ENCODE measurements at places on chromosomes 12 and 14.
A peak's percentile ranks its signal among the peaks of the same experiment; 100 is the strongest.

GRCh38 chr12:31663576-31663975 is 4.1 kb downstream of the ETFBKMT start:
- no peak for DNase-seq

DNA sequence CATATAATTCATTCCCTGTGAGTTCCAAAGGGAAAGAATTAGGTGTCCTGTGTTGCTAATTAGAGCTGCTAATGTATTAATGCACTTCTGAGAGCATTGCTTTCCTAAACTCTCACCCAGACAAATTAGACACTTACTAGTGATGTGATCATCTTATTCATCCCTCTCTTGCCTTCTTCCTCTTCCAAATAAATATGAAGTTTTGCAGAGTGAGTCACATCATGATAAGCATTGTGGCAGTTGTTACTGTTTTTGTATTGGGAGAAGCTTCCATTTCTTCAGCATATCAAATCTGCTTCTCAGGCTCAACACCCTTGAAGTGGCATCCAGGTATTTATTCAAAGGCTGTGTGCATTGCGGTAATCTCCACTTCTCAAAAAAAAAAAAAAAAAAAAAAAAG is 37.3 kb upstream of the E2F7 start:
- DNase-seq, result no peak

- DNase-seq, result no peak
Observed at GRCh38 chr12:100991102-100991501, 196.5 kb downstream of the ANO4 start.

DNA sequence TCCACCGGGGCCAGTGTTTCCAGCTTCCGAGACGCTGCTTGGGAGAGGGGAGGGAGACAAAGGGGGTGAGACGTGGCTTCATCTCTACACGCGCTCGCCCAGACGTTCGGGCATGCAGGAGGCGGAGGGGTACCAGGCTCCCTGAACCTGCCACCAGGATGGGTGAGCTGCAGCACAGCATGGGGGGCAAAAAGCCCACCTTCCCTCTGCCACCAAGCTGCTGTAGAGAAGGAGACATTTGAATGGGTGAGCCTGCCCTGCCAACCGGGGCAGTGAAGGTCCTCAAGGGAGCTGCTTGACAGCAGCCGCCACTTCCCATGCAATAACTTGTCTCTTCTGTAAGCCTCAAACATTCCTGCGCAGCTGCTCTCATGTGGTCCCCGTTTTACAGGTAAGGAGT is 78.4 kb upstream of the DICER1 start:
- no peak for DNase-seq

DNA sequence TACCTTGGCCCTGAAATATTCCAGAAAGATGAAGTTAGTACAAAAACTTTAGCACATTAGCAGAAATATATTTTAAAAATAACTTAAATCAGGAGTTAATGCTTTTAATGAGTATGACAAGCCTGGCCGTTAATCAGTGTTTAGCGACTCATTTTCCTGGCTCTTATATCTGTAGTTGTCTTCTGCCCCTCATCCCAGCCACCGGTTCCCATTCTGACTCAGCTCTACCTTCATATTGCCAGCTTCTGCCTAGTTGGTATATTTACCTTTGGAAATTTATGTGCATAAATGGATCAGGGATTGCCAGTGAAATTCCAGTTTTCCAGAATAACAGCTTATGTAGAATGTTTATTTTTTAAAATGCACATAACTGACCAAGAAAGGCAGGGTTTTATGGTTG is 79.9 kb downstream of the ERGIC2 start:
- DNase-seq, result no peak

GRCh38 chr14:81125536-81125935 is 95.2 kb downstream of the GTF2A1 start:
- no peak for DNase-seq

DNA sequence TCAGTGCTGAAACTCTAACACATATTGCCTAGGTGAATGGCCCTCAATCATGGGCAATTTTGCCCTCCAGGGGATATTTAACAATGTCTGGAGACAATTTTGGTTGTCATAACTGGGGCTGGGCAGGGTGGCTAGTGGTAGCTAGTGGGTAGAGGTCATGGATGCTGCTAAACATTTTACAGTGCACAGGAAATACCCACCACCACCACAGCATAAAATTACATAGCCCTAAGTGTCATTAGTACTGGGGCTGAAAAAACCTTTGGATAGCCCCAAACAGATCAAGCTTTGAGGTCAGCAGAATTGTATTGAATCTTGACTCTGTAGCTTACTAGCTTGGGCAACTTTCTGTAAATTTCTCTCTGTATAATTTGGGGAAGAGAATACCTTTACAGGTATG is 758.0 kb downstream of the BCL11B start:
- no peak for DNase-seq

DNA sequence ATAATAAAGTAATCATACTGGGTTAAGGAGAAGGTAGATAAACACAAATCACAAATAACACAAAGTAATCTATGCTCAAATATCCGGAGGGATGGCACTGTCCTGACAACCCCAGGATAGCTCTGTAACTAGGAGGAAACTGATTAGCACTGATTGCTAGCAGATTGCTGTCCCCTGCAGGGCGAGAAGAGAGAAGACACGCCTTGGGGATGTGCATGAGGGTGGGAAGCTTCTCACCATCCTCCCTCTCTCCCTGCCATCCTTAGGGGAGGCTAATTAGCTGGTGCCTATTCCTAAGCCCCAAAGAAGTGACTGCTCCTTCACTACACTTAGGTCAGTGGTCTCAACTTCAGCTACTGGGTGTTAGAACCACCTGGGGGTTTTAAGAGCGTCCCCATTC is 27.0 kb upstream of the TMEM260 start:
- DNase-seq, result no peak

DNA sequence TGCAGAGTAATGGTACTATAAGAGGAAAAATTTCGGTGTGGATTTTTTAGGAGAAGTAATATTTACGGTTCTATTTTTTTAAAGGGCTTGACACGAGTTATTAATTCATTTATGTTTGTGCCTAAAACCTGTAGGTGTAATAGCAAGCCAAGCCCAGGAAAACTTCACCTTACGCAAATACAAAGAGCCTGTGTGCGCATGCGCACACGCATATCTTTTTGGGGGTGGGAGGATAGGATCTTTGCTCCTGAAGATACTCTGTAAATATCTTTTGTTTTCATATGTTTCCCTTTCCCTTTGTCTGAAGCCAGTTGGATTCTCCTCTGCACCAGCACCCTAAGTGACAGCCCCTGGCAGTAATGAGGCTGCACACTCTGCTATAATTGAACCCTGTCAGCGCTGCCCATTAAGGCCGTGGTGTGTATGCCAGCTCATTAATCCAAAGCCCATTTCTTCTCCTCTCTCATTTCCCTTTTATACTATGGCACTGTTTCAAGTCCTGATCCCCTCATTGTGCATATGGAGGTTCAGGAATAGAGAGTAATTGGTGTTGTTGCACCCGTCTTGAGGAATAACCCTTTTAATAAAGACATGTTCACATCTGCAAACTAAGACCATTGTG is 327.2 kb upstream of the E2F7 start:
- DNase-seq, result no peak

GRCh38 chr14:102694530-102695166 is 82.6 kb upstream of the TRAF3 start:
- peak; percentile 41 for DNase-seq

DNA sequence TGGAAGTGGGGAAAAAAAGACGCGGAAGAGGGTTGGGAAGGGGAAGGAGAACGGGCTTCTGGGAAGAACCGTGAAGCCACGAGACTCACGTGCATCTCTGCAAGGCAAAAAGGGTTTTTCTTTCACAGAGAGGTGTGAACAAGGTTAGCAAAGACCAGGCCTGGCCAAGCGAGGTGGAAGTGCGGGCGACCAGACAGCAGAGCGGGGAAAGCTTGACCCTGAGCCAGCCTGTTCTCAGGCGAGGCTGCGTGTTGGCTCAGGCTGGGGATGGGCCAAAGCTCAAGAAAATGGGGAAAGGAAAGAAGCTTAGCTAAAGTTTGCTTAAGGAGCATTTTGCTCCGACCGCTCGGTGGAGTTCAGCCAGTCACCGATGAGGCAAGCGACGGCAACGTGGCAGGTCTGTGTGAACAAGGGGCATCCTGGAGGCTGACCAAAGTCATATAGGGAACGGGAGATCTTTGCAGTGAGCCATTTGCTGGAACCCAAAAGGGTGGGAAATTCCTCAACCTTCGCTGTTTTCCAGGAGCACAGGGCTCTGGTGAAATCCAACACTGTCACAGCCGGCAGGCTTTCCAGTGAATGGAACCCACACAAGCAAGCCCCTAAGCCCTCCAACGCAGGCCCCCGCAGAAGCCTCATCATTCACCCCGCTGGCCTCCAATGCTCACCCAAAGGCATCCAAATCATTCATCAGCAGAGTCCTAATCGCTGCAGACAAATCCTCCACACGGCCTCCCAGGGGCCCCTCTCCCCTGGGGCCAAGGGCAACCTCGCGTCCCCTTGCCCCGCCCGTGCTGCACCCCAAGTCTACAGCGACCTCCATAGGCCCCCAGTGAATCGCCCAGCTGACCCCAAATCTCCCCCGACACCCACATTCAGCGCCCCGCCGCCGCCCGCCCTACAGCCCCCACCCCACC is 754 bp downstream of the ZNF605 start:
- no peak for DNase-seq

DNA sequence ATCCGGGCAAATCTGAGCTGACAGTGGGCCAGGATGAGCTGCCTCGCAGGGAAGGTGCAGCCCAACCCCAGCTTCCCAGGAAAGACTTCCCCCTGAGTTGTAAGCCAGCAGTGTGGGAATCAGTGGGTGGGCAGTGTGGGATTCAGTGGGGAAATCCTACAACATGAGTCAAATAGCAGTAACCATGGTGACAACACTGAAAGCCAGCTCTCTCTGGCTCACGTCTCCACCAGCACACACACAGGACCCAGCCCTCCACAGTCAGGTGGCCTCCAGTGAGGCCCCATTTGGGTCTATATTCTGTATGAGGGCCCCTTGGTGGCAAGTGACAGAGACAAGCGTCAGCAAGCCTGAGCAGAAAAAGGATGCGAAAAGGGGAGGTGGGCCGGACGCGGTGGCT is 6.0 kb upstream of the LGALS3 start:
- DNase-seq, result no peak

- DNase-seq, result no peak
Observed at GRCh38 chr12:107791465-107792089, 17.1 kb downstream of the ASCL4 start.

DNA sequence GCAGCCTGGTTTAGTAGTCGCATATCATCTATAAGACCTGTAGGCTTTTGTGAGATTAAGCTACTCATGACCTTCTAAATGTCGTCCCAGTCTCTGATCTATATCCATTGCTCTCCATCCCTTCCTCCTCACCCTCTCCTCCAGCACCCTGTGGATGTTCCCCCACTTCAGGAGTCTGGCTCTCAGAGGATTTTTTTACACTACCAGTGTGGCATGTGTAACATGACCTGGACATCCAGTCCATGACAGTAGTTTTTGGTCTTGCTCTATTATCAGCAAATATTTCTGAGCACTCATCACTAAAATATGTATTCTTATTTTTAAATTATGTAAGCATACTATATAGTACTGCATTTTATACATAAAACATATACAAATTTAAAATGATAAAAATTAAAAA is 142.1 kb downstream of the DYRK2 start:
- no peak for DNase-seq

GRCh38 chr14:75402867-75403413 is 24.9 kb upstream of the JDP2 start:
- DNase-seq, result no peak

DNA sequence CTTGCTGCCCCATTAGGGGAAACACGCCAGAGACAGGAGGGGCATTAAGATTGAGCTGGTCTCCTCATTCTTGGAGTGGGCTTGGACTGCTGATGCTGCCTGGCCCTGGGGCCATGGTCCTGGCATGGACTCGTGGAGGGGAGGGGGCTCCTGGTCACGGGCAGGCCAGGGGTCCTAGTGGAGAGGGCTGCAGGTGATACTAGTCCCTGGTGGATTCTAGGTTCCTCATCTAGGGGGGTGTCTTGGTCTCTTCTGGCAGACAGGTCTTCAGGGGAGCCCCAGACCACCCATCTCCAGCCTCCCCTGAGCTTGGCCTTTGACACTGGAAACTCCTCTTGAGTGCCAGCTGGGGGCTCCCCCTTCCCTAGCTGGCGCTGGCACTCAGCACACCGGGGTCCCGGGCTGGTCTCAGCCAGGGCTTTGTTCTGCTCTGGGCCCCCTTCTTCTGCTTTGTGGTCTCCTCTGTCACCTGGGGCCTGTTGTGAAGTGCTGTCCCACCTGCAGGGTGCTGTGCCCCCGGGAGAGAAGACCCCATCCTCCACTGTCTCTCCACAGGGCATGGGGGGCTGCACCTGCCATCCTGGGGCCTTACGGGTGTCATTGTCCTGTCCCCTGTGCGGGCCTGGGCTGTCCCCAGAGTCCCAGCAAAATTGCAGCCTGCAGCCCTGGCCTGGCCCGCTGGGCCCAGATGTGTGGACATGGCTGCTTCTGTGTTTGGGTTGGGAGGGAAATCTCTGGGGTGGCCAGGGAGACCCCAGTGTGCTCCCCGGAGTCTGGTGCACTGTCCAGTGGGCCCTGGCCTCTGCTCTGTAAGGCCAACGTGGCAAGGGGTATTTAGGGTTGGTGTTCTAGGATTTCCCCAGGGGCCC is 2.3 kb downstream of the KIF26A start:
- DNase-seq, result no peak

DNA sequence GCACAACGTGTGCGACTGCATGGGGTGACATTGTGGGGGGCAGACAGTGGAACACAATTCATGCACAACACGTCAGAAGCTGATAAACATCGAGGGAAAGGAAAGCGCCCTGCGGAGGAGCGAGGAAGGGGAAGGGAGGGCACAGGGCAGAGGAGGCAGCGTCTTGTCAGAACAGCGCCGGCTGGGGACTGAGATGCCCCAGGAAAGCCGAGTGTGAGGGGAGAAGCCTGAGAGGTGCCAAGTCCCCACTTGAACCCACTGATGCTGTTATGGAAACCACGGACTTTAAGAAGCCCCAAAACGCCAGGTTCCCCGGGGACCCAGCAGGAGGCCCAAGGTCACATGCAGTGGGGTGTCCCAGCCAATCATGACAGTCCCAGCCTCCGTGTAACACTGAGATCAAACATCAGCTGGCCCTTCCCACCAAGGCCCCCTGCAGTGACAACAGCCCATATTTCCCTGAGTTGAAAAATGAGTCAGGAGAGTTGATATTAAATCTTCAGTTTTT is 70.0 kb downstream of the GALNT9 start:
- DNase-seq, result no peak

GRCh38 chr12:33586576-33586975 is 147.0 kb upstream of the SYT10 start:
- DNase-seq, result no peak

- DNase-seq, result no peak
Observed at GRCh38 chr12:123064885-123065619, 84.6 kb downstream of the ARL6IP4 start.
